NCI-H2081 (cell line): ENCODE measurements at places on chromosomes 11 and 22.
A peak's percentile ranks its signal among the peaks of the same experiment; 100 is the strongest.

- no peak for DNase-seq
Measured at GRCh38 chr11:119081682-119082260, 2.9 kb upstream of the HMBS start.

GRCh38 chr22:37196539-37197450 lies 8.7 kb upstream of the C1QTNF6 start:
- DNase-seq = no peak

- no peak for DNase-seq
Measured at GRCh38 chr11:59658036-59658435, 10.8 kb downstream of the PATL1 start.

DNA sequence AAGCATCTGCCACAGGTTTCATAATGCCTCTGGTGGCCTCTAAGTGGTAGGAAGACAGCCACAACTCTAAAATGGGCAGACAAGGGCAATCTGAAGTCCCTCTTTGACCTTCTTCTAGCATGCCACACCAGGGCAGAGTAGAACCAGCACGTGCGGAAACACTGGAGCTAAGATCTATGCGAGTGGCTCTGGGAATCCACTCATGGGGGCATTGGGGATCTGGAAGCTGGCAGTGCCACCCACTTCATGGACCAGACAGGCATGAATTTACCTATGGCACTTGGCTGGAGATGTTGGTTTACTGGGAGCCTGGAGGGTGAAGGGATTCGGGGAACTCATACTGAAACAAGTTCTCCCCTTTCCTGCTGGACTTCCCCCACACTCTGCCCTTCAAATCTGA lies 337.4 kb downstream of the MIAT start:
- no peak for DNase-seq

GRCh38 chr11:93907901-93908300 lies 57.5 kb upstream of the VSTM5 start:
- no peak for DNase-seq

- no peak for DNase-seq
Measured at GRCh38 chr11:58039589-58039988, 8.8 kb downstream of the OR6Q1 start.

DNA sequence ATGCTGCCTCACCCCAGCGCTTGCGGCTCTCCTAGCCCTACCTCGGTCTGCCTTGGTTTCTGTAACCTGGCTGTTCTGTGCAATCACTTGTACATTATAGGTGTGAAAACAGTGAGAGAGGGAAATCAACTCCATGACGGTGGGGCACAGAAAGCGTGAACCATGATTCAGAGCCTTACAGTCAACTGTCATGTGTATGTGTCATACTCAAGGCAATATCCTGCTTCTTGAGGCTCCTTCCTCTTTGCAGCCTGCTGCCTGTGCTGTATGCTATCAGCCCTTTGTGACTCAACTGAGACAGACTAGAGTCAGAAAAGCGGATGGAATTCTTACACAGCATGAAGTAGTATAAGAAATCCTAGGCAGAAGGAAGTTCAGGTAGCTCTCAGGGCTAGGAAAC lies 2.1 kb downstream of the NRIP3 start:
- no peak for DNase-seq

DNA sequence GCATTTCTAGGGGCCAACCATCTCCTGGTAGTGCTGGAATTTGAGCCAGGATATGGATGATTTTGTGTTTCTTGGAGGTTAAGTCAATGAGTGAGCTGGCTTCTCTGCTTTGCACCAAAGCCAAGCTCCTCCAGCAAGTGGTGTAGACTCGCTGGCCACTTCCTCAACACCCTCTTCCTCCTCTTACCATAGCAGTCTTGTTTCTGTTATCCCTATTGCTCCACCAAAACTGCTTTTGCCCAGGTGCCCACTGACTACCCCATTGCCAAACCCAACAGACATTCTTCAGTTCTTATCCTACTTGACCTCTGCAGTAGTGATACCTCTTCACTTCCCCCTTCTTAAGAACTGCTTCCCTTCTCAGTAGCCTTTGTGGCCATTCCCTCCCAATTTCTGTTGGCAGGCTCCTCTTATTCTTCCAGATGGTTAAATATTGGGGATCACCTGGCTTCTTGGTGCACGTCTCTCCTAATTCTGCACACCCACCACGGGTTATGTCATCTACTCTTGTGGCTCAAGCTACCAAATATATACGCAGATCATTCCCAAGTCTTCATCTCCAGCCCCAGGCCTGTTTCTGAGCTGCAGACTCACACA lies 7.0 kb upstream of the PRG2 start:
- DNase-seq = no peak

DNA sequence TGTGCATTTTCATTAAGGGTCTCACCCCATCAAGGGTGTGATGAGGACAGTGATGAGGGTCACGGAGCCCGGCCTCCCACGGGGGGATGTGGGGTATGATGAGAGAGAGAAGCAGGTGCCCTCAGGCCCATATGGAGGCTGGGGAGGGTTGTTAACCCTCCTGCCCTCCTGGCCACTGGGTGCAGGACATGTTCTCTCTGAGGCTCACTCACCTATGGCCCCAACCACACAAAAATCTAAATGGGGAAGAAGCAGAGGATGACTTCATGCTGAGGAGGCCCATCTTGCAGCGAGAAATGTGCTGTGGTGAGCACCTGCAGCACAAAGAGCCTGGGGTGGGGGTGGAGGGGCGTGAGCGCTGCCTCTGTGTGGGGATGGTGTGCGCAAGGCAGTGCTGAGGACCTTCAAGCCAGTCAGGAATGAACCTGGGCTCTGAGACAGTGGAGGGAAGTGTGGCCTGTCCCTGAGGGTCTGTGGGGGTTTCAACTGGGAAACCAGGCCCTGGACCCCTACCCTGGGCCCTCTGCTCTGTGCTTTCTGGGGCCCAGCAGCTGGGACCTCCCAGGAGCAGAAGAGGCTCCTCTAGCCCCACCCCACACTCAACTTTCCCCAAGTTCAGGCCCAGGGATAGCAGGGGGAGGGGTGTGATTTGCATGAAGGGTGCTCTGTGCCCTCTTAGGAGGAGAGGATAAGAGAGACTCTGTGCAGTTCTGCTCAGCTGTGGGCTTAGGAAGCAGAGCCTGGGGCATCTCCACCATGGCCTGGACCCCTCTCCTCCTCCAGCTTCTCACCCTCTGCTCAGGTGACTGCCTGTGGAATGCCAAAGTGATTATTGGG lies 43.0 kb upstream of the TOP3B start:
- DNase-seq = no peak

GRCh38 chr22:26857169-26857568 lies 199.8 kb downstream of the MIAT start:
- no peak for DNase-seq

DNA sequence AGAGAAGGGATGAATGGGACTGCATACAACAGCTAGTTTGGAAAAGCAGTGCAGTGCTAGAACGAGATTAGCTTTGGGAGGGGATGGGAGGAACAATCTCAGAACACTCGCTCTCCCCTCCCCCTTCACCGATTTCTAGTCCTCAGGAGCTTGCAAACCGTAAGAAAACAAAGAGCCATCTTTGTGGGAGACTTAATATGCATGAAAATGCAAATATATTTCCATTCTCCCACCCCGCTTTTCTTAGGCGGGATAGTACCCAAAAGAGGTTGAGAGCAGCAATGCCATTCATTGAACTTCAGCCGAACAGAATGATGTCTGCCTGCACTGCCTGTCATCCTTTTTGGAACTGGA lies 1.1 kb downstream of the SPINDOC start:
- no peak for DNase-seq

- no peak for DNase-seq
Measured at GRCh38 chr22:49999063-49999945, 13.3 kb downstream of the IL17REL start.

- no peak for DNase-seq
Measured at GRCh38 chr11:47964546-47964945, 15.8 kb upstream of the PTPRJ start.

GRCh38 chr22:34105461-34106062 lies 185.3 kb upstream of the LARGE1 start:
- DNase-seq = no peak

DNA sequence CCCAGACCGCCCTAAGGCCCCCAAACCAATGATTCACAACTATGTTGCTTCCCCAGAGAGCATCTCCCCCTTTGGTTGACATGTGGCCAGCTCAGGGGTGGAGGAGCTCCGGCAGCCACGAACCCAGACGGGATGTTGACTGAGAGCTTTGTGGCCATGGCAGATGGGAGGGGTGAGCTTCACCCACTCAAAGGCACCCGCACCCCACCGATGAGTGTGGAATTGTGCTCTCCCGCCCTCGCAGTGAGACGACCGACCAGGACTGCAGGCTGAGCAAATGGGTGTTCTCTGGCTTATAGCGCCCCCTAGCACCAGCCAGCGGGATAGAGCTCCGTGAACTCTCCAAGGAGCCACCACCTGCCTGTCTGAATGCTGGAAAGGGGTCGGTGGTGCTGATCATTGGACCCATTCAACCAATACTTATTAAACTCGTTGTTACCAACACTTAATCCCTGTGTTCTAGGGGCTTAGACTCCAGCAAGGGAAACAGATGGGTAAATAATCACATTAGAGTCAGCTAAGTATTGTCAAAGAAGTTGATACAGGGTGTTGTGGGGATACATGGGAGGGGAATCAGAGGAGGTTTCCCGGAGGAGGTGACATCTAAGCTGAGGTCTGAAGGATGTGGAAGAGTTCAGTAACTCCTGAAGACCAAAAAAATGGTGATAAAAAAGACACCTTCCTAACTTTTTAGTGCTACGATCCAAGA lies 4.5 kb upstream of the TIMP3 start:
- DNase-seq = no peak

GRCh38 chr11:128548649-128549255 lies 38.6 kb downstream of the ETS1 start:
- DNase-seq = no peak

- peak; percentile 45 for DNase-seq
Measured at GRCh38 chr11:22539821-22540256, 85.8 kb downstream of the FANCF start.

- DNase-seq = no peak
Measured at GRCh38 chr11:36345084-36345511, 49.0 kb downstream of the PRR5L start.

GRCh38 chr22:31345331-31346254 lies 553 bp downstream of the PATZ1 start:
- peak; percentile 88 for DNase-seq

DNA sequence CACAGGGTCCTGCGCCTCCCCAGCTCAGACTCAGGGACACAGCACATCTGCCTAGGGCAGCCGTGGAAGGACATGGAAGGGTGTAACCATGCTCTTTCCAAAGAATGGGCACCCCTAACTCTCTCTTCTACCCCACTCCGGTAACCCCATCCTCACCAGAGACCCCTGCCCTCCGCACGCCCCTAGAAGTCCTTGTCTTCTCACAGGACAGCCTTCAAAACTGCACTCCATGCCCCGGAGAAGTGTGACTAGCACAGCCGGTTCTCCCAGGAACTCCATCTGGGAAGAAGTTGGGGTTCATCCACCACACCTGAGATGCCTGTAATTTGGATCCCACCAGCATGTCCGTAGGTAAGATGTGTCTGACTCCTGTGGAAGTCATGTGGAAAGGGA lies 25.0 kb downstream of the P2RY2 start:
- no peak for DNase-seq

GRCh38 chr11:120424970-120425332 lies 86.6 kb upstream of the GRIK4 start:
- DNase-seq = no peak

GRCh38 chr11:130580372-130580771 lies 131.9 kb downstream of the ADAMTS15 start:
- DNase-seq = peak; percentile 56

GRCh38 chr22:17588606-17589005 lies 25.3 kb downstream of the SLC25A18 start:
- DNase-seq = no peak

DNA sequence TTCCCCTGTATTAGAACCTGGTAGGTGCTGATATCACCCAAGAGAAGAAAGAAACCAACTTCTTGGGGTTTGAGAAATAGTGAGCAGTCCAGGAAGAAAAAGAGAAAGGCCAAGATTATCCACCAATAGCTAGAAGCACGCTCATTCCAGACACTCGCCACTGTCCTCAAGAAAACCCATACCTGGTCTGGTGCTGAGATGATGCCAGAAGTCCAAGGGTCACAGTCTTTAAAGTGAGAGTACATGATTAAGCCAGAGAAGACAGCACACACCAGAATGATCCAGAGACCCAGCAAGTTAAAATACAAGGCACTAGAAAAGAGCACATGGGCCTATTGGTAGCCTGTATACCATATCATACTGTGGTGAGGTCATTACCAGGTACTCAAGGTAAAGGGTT lies 23.6 kb downstream of the SLC5A12 start:
- no peak for DNase-seq

DNA sequence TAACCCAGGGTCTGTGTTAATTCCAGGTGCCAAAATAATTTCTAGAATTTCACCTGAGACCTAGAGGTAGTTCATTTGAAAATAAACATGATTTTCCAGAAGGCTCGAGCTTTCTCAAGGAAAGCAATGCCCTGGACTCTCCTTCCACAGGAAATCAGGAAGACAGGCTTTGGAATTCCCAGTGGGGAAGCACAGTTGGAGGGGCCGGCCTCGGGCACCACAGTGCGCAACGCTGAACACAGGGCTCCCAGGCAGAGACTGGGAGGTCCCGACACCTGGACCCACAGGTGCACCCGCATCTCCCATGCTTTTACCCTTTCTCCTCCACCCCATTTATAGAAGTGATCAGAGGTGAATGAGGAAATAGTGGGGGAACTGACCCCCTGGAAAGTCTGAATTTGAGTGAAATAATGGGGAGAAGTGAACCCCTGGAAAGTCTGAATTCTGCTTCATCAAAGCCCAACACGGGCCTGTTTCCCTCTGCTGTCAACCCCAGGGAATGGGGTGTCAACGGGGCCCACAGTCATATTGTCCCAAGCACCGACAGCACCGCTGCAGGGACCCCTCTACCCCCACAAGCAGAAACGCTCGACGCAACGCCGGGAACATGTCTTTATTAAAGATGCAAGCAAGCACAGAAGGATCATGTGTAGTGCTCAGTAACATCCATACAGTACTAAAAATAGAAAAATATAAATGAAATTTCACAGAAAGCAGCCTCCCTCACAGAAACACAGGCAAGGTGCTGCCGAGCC lies 12.0 kb upstream of the EFCAB6 start:
- no peak for DNase-seq

- no peak for DNase-seq
Measured at GRCh38 chr11:45180848-45181192, 34.4 kb downstream of the PRDM11 start.

DNA sequence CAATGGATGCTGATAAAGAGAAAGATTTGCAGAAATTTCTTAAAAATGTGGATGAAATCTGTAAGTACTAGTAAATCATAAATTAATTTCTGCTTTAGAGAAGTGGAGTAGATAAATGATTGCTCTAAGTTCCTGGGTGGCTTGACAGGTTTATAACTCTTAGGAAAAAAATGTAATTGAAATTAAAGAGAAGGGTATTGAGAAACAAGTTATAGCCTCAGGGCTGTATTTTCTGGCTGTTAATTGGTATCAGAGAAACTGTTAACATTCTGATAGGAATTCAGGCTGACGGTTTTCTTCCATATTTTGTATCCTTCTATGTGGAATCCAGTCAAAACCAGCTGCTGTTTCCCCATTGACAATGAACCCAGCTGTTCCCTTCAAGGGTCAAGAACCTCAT lies 1.9 kb downstream of the TTC12 start:
- DNase-seq = no peak

DNA sequence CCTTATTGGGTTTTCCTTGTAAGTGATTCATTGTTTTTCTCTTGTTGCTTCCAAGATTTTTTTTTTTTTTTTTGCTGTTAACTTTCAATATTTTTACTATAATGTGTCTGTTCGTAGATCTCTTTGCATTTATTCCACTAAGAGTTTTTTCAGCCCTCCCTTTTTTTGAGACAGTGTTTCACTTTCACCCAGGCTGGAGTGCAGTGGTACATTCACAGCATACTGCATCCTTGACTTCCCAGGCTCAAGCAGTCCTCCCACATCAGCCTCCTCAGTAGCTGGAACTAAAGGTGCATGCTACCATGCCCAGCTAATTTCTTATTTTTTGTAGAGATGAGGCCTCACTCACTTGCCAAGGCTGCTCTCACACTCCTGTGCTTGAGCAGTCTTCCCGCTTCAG lies 1282.0 kb upstream of the CNTN5 start:
- DNase-seq = no peak
